Renal cortical epithelial cell (primary cell): ENCODE measurements at places on chromosomes 6 and 20.
A peak's percentile ranks its signal among the peaks of the same experiment; 100 is the strongest.

- no peak for DNase-seq
Measured at GRCh38 chr6:117591405-117591804, 10.9 kb downstream of the GOPC start.

DNA sequence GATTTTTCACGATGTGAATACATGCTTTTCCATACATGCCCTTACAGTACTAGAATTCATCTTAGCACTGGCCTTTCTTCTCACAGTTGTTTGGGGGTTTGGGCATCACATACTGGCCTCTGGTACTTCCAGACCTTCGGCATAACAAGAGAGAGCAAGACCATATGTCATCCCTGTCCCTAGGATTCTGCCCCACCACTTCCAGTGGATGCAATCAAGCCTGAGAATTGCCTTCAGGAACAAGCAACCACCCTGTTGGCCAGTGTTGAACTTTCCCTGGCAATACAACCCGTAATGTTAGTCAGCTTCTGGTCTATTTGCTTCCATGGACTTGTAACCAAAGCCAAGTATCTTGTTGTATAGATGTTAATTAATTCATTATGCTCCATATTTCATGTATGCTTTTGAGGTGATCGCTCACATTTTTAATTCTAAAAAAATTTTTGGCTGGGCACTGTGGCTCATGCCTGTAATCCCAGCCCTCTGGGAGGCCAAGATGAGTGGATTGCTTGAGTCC lies 15.4 kb upstream of the SLPI start:
- no peak for DNase-seq

DNA sequence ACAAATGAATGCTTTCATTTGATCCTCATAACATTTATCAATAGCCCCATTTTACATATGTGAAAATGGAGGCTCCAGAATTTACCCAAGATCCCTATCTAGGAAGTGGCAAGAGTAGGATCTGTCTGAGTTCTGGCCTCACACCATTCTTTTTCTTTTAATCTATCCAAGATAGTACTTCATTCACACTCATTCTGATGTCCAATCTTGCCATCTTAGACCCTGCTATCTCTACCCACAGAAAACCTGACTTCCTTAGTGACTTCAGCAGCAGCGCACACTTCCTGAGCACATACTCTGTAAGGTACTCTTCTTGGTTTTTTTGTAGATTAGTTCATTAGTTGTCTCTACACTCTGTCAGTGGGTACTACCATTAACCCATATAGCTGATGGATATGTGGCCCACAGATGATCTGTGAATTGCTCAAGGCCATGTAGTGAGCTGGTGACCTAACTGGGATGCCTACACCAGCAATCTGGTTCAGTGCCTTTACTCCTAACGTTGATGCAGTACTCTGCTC lies 36.3 kb downstream of the COX4I2 start:
- DNase-seq: no peak

DNA sequence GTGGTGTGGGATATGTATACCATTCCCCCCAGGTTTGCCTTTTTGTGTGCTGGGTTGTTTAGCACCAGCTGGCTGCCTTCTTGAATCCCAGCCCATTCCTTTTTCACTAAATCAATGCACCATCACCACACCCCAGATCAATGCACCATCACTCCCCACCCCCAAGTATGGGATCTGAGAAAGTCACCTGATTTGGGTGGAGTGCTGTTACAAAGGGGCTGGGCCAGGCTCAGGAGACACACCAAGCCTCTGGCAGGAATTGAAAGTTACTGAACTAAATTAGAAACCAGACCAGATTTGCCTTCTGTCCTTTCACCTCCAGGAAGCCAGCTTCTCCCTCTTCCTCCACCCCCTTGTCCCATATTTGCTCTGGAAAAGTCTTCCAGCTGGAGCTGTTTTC lies 19.6 kb upstream of the PKHD1 start:
- no peak for DNase-seq

DNA sequence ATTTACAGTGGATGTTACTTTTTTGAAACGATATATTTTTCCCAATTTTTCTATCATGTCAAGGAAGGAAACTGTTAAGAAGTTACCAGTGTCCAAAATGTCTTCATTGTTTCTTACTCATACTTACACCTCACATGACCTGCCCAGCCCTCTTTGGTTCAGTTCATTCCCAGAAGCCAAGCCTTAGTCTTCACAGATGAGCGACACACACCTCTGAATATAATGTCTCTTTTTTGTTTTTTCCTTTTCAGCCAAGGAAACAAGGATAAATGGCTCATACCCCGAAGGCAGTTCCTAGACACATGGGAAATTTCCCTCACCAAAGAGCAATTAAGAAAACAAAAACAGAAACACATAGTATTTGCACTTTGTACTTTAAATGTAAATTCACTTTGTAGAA lies 225.2 kb downstream of the SMOC2 start:
- peak; percentile 77 for DNase-seq

DNA sequence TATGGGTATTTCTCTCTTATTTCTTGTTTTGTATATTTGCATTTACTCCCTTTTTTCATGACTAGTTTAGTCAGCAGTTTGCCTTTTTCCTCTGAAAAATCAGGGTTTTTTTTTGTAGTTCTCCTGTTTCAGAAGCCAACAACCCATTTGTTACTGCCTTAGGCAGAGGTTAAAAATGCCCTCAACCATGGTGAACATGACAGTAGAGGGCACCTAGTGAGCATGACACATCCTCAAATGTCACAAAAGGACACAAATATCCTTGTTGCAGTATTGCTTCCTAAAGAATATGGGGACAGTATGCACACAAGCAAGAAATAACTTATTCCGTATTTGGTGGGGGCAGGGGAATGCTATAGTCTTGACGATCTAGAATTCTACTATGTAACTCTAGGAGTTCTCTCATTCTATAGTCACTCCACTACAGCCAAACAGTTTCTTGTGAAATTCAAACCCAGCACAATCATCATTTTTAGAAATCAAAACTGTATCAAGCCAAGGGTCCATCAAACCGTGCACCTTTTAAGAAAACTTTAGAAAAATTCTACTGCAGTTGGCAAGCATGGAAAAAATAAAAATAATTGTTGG lies 47.0 kb downstream of the GOPC start:
- DNase-seq: peak; percentile 8

- DNase-seq: peak; percentile 6
Measured at GRCh38 chr6:133855276-133855990, 33.5 kb upstream of the TCF21 start.

GRCh38 chr20:19336631-19337030 lies 124.2 kb downstream of the SLC24A3 start:
- no peak for DNase-seq

GRCh38 chr20:8394308-8394945 lies 262.4 kb downstream of the PLCB1 start:
- peak; percentile 84 for DNase-seq

DNA sequence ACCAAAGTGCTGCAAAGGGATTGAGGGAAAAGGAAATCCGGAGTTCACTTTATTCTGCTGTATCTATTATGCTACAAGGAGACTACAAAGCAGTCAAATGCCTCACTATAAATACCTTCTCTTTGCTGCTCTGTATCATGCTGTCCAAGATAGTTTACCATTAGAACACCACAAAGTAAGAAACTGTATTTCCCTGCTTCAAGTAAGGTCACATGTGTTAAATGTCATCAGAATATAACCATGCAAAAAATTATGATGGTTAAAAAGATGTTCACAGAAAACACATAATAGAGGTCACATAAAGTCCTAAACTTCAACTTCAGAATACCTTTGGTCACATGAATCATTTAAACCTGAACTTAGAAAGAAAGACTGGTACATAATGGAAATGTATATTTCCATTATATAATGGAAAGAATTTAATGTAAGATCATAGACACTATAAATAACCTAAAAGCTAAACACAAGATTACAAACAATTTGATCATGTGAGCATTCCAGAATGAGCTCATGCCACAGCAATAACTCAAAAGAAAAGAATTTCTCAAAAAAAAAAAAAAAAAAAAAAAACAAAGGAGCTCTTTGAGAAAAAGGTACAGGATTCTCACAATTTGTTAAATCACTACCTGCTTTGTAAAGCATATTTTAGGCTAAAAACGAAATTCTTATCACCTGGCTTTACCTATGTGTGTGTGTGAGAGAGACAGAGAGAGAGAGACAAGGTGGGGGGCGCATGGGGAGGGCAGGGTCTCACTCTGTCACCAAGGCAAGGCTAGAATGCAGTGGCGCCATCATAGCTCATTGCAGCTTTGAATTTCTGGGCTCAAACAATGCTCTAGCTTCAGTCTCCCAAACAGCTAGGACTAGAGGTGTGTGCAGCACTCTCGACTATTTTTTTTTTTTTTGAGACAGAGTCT lies 58.7 kb downstream of the KIF13A start:
- peak; percentile 26 for DNase-seq

GRCh38 chr20:57474205-57474604 lies 50.7 kb downstream of the CTCFL start:
- DNase-seq: no peak

GRCh38 chr6:19287928-19288327 lies 549.2 kb upstream of the ID4 start:
- no peak for DNase-seq

DNA sequence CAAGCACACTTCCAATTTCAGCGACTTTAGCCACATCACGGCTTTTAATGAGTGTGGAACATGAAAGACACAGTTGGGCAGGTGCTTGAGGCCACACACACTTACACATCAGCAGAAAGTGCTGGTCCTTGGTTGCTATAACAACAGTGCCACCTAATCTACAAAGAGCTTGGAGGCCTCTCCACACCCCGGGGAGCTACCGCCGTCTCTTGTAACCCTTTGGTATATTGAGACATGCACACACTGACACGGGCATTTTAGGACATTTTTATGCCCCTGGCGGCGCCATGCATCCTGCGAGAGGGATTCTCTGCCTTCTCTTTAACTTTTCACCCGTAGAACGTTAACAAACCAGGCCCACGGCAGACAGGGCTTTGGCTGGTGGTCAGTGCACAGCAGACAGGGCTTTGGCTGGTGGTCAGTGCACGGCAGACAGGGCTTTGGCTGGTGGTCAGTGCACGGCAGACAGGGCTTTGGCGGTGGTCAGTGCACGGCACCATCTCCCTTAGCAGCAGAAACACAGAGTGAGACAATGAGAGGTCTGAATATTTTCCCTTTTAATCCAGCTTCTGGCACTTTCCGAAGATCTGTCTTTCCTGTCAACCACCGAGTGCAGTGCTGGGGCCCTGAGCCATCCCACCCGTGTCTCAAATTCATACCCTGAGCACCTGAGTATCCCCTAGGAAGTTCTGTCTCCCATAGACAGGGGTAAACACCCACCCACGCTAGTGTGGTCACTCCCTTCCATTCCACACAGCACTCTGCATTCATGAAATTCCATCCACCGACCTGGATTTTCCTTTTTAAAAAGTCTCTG lies 116.6 kb upstream of the RPS6KA2 start:
- DNase-seq: peak; percentile 31

DNA sequence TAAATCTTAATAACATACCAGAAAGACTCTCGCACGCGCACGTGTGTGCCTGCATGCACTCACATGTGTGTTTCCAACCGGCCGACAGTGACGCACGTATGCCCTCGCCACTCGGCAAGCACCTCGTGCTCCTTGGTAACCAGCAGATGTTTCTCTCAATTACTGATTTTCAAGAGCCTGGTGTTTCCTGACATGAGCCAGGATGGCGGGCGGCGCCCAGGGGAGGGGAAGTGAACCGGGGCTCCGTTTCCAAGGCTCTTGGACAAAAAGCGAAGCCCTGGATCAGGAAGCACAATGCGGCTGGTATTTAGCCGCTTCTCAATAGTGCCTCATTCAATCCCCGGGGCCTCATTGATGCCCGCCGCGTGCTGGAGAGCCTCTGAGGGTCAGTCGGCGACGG lies 37.7 kb downstream of the PMEPA1 start:
- DNase-seq: no peak

GRCh38 chr6:12716298-12716916 lies at the start of gene PHACTR1:
PHACTR1 (plus strand) TSS chr6:12716767.
- DNase-seq: no peak
